ENCODE measurements at places on chromosomes 3 and 15.

GRCh38 chr3:127069814-127070440, 87.0 kb downstream of the PLXNA1 start:
- no peak for DNase-seq

- no peak for DNase-seq
Measured at GRCh38 chr3:89179355-89180001, 72.1 kb downstream of the EPHA3 start.

GRCh38 chr3:8458711-8459110, 42.9 kb upstream of the LMCD1 start:
- DNase-seq, result no peak

- no peak for DNase-seq
Measured at GRCh38 chr15:73344056-73344455, 24.7 kb downstream of the HCN4 start.

GRCh38 chr3:53150247-53151085, 10.5 kb upstream of the PRKCD start:
- no peak for DNase-seq

- no peak for DNase-seq
Measured at GRCh38 chr3:194276768-194277103, 74.4 kb downstream of the CPN2 start.

DNA sequence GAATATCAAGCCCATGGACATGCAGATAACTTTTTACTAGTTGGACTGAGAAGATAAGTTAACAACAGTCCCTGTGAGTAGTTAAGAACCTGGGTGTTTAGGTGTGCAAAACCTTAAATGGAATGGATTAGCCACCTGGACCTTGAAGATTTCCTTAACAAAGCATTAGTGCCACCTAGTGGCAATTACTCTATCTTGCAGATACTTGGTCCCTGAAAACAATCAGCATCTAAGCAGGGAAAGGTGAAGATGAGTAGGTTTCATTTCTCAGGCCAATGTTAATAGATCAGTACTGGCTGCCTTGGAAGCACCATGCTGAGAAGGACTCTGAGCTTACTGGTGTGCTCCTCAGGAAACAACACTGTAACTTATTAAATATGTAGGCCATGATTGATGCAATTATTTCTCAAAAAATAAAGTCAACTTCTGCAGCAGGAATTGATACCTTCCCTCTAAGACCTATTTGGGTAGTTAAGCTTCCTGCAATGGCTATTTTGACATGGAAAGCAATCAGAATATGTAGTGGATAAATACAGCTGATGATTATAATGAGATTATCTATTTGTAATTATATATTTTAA, 329.4 kb downstream of the TBC1D5 start:
- DNase-seq, result no peak

- no peak for DNase-seq
Measured at GRCh38 chr15:49468481-49468839, 45.4 kb downstream of the FGF7 start.

DNA sequence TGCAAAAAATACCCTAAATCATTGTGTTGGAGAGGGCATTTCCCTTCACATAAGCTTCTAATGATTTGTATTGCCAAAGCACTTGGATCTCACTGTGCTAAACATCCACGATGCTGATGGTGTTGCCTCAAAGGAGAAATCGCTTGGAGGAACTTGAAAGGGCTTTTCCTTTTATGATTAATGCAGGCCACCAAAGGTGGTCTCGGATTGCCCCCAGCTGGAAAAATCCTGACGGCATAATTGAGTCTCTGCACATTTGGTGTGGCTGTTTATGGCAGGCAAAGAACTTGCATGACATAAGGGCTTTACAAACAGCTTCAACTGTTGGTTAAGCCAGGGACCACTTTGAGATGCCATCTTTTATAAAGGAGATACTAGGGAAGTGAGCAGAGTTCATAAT, 664.0 kb upstream of the ADAMTS9 start:
- DNase-seq, result no peak

DNA sequence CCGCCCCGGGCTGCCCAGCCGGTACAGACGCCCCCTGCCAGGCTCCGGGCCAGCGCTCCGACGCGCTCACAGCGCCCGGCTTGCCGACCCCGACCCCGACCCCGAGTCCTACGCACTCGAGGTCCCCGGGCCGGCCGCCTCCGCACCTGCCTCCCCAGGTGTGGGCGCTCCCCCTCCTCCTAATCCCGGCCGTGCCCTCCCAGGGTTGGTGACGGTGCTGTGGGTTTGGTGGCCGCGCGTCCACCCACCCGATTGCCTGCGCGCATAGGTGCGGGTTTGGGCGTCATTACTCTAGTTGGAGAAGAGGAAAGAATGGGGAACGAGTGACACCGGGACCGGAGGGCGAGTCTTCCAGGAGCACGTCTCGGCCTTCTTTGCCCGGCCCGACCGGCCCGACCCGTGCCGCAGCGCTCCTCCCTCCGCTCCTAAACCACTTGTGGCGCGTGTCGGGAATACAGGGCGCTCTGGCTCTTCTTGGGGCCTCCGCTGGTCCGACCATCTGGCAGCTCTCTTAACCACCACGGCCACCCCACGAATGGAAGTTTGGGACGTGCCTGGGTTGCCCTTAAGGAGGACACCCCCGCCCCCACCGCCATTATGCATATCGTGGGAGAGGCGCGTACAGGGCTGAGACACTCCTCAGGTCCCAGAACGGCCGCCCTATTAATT, 810 bp upstream of the THRB start:
- no peak for DNase-seq

DNA sequence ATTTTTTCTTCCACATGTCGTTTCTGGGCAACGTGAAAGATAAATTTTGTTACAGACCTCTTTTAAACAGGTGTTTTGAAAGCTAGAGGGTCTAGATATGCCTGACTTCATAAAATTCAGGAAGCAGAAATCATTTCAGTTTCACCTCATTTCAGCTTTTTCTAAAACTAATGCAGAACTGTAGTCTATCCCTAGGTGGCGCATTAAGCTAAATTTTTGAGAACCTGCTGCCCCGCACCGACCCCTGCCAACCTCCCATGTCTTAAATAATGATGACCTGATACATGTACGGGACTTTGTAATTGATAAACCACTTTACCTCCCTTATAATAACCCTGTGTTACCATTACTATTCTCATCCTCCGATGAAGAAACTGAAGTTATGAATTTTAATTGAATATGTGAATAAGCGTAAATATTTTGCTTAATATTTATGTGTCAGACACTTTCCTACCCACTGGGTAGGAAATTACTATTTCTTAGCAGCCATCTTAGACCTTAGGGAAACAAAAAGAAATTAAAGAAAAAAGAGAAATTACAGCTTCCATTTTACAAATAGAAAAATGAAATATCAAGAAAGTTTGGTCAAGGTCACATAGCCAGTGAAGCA, 78.7 kb upstream of the GCNT3 start:
- DNase-seq, result no peak

GRCh38 chr3:59463253-59463652, 413.4 kb upstream of the CFAP20DC start:
- DNase-seq, result no peak

GRCh38 chr3:25038271-25038670, 389.8 kb upstream of the RARB start:
- no peak for DNase-seq

DNA sequence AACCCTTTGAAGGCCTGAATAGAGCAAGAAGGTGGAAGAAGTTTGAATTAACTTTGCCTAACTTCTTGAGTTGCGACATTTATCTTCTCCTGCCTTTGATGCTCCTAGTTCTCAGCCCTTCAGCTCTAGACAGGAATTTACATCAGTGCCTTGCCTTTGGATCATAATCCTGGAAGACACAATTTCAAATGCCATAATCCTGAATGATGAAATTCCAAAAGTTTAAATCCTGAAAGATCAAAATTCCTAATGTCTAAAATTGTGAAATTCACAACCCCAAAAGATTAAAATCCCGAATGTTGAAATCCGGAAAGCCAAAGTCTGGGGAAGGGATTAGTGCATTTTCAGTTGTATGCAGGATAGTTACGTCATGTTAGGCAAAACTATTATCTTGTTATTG, 166.6 kb upstream of the PDZRN3 start:
- DNase-seq, result no peak

- no peak for DNase-seq
Measured at GRCh38 chr3:174417573-174417972, 441.6 kb upstream of the NAALADL2 start.

- DNase-seq, result no peak
Measured at GRCh38 chr3:53728606-53729005, 117.6 kb downstream of the CHDH start.

DNA sequence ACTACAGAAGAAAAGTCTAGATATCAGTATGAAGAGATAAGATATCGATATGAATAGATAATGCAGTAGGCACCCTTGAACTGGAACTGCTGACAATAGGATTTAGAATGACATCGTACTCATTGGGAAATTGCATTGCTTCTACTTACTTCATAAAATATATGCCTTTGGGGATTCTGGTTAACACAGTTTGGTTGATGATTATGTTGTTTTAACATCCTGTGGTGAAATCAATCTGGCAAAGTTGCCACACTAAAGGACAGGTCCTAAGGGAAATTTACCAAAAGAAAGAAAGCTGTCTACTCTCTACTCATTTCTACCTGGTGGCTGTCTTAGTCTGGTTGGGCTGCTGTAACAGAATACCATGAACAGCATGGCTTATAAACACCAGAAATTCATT, 417.4 kb upstream of the DPH6 start:
- DNase-seq, result no peak

GRCh38 chr3:124926426-124927101, 8.0 kb downstream of the MUC13 start:
- no peak for DNase-seq

GRCh38 chr15:69099941-69100340, 60.5 kb upstream of the GLCE start:
- DNase-seq, result no peak

- DNase-seq, result no peak
Measured at GRCh38 chr3:63921741-63922482, 9.7 kb upstream of the SCAANT1 start.

- no peak for DNase-seq
Measured at GRCh38 chr3:160400702-160401150, 1.3 kb downstream of the SMC4 start.

DNA sequence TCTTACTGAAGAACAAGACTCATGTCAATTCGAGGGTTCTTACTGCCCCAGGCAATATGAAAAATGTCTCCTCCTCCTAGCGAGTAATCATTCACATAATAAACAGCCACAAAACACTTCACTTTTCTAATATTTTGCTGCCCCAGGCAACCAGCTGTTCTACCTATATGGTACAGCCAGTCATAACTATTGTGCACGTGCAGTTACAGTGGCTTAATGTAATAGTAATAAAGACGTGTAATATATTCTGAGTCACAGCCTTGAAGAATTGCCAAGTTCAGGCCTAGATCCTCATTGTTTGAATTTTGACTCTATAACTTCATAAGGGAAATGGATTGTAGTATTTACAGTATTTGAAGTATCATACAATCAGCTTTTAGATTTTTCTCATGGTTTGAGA, 1250.0 kb upstream of the GBE1 start:
- DNase-seq, result no peak

DNA sequence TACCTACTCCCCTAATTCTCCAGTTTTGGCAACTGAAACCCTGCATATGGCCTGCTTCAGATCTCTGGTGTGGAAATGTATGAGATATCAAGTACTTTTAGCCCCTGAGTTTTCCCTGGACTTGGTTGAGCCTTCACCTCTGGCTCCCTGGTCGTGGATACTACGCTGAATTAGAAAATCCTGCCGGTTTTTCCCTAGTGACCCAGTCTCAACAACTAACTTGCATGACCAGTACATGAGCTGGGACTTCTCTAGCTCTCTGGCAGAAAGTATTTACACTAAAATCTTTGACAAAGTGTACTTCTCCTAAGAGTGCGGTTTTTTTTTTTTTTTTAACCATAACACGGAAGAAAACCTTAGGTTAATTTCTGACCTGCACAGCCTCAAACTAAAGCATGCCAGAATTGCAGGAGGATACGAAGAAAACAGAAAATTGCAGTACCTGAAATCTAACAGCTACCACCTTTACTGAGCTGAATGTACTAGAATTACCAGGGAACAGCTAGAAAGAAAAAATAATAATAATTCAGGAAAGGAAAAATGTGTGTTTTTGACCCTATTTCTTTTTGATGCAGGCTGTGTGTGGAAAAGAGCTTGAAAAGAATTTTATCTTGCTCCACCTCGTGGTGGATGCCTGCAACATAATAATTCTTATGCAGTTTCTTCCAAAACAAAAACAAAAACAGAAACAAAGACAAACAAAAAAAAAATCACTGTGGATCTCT, 165.6 kb downstream of the GMNC start:
- no peak for DNase-seq

DNA sequence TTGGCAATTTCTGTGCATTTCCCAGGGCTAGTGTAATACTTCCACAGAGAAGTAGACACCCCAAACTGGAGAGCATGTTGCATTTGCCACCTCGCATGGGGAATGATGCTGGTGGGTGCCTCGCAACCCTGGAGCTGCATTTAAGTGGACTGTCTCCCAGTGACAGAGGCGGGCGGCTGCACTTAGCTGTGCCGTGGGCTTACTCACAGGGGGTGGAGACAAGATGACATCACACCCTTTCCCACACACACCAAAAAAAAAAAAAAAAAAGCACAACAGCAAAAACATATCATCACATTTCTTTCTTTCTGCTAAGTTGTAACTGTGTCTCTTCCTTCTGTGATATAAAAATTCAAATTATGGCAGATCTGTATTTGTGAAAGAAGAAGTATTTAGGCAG, at the start of gene ABI3BP:
Gene ABI3BP (minus strand): TSS at position 113 of the 400 bp plus-strand sequence. CDS start 37 bp downstream, at position 76.
- DNase-seq, result no peak

- DNase-seq, result no peak
Measured at GRCh38 chr15:82681371-82681770, 28.3 kb downstream of the AP3B2 start.

GRCh38 chr15:48989170-48989569, 25.5 kb upstream of the SHC4 start:
- no peak for DNase-seq

DNA sequence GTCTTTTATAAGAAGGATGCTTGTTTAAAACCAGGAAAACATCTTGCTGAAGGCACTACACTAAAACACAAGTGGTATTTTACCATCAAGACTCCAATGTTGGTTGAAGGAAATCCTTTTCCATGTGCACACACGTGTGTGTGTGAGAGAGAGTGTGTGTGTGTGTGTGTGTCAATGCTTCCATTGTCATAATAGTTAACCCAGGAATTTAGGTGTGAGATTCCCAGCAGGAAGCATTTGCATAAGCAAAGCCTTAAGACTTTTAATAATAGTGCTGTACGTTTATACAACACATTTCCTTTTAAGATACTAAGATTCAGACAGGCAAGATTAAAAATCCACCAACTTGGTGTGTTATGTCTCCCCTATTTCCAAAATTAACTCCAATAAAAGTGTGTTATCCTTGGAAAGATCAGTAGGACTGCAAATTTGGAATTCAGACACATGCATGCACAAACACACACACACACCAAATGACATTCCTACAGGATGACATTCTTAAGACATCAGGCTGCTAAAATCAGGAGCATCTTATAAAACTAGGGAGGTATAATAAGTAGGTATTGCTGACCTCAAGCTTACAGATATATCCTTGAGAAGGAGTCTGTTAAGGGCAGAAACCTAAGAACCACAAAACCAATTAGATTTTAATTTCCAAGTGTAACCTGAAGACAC, 18.3 kb downstream of the LMCD1 start:
- no peak for DNase-seq
